ENCODE measurements at places on chromosomes 11 and 22. TPM values are rescaled to one million over a fixed set of nuclear protein-coding genes. Genes with fewer than 3 reads are reported as not detected.

Gene KRTAP5-9
- total RNA-seq, result 0.09 TPM

Gene MMP27
- total RNA-seq, result not detected

Gene CCDC81
- total RNA-seq, result 0.15 TPM

Gene SYT8
- 0.32 TPM for total RNA-seq

Gene ARFGAP2
- 30.6 TPM for total RNA-seq

Gene C22orf31
- not detected for total RNA-seq

Gene DDI1
- not detected for total RNA-seq

Gene ATXN10
- 106 TPM for total RNA-seq

Gene CHKB
- total RNA-seq, result 15.3 TPM

Gene ACTN3
- total RNA-seq, result 0.06 TPM

Gene CCDC116
- total RNA-seq, result not detected

Gene CFAP300
- 6.4 TPM for total RNA-seq

Gene AHNAK
- total RNA-seq, result 468 TPM
